NCI-H82 (cell line): ENCODE measurements at places on chromosomes 5 and 9.

- DNase-seq: no peak
These were observed 4.0 kb downstream of the ETF1 start for GRCh38 chr5:138538943-138539627.

DNA sequence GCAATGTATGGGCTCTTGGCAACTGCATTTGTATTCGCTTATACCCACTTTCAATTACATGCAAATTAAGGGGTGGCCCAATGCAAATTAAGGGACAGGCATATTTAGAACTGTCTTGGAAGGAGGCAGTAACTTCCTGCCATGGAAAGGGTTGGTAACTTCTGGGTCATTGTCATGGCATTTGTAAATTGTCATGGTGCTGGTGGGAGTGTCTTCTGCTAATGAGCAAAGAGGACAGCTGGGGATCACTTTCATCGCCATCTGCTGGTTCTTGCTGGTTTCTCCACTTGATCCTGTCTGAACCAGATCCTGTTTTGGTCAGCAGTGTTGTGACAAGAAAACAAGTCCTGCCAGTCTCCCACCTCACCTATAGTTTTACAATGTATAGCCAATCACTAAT, 23.3 kb upstream of the UGT3A2 start:
- peak; percentile 86 for DNase-seq

DNA sequence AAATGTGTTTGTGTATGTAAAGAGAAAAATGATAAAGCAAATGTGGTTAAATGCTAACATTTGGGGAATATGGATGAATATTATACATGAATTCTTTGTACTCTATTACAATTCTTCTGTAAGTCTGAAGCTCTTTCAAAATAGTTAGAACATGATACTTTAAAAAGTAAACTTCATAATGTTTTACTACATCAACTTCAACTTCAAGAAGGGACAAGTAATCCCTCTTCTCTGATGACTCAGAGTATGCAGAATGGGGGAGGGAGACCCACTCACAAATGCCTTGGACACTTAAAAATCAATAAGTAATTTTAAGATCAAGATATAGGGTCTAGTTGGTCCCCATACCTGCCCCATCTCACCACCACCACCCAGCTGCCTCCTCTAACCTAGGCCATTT, 162.4 kb downstream of the ESM1 start:
- no peak for DNase-seq

DNA sequence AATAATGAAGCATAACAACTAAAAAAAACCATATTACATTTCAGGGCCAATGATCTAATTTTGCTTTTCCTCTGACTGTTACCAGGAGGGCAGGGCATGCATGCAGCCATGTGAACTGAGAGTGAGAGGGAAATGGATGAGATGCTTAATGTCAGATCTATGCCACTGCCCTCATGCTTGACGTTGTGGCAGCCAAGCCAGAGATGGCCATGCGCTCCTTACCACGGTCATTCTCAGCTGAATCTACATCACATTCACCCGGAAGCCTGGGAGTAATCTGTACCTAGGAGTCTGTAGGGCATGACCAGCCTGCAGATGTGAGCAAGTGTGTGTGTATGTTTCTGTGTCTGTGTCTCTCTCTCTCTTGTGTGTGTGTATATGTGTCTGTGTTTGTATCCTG, 183.7 kb downstream of the KDM4C start:
- DNase-seq: no peak

DNA sequence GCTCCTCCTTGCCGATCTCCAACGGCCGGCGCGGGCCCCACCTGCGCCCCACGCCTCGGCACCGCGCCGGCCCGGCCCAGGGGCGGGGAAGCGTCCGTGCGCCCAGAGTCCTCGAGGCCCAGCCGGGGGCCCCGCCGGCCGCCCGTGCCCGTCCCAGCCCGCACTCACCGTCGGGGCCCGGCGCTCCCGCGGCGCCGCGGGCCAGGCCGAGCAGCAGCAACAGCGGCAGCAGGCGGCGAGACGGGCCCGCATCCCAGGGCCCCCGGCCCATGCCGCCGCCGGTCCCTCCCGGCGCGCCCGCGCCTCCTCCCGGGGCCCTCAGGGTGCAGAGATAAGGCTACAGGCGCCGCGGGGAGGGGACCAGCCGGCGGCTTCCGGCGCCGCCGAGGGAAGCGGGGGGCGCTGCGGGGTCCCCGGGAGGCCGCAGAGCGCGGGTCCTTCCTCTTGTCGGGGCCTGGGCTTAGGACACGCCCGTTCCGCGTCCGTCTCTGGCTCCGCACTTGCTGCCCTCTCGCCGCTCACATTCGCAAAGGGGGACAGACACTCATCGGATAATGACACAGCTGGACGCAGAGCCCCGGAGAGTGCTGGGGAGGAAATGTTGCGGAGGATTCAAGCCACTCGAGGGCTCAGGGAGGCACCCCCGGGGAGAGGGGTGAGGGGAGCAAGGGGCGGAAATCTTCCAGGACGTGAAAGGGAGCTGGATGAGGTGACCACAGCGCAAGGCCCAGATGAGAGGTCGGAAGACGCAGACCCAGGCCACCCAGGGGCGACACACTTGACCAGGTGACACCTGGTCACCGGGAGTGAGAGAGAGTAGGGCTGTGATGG, at the start of gene SUSD1:
Gene SUSD1, minus strand, starts transcription at position 333 of the 831 bp plus-strand sequence. Its CDS starts 62 bp downstream, at position 271.
- peak; percentile 56 for DNase-seq

DNA sequence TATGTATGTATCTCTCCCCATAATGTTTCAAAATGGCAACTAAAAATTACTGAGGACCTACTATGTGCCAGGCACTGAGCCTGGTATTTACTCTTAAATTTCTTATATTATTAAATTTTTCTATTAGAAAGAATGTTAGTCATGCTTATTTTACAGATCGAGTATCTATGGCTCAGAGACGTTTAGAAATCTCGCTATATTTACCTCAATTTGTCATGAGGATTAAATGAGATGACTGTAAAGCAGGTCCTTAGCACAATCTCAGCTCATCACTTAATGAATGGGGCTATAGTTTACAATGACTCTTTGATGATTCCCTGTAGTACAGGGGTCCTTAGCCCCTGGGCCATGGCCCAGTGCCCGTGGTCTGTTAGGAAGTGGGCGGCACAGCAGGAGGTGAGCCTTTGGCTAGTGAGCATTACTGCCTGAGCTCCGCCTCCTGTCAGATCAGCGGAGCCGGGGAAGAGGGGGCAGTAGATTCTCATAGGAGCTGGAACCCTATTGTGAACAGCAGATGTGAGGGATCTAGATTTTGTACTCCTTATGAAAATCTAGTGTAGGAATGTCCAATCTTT, 15.5 kb downstream of the ENC1 start:
- peak; percentile 53 for DNase-seq

DNA sequence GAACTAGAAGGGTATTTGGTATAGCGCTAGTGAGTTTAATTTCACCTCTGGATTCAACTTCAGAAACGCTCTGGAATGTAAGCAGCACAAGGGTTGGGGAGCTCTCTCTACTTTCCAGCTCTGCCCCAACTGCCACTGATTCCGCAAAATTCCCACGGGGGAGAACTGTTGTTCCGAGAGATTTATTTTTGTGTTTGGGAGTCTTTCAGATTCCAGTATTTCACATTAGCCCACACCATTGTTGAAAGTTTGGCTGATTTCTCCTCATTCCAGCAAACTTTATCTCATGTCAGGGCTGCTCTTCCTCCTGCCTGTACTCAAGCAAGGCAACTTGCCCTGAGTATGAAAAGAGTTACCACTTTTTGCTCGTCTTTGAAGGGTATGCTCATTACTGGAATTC, 198.5 kb upstream of the EGFLAM start:
- no peak for DNase-seq

DNA sequence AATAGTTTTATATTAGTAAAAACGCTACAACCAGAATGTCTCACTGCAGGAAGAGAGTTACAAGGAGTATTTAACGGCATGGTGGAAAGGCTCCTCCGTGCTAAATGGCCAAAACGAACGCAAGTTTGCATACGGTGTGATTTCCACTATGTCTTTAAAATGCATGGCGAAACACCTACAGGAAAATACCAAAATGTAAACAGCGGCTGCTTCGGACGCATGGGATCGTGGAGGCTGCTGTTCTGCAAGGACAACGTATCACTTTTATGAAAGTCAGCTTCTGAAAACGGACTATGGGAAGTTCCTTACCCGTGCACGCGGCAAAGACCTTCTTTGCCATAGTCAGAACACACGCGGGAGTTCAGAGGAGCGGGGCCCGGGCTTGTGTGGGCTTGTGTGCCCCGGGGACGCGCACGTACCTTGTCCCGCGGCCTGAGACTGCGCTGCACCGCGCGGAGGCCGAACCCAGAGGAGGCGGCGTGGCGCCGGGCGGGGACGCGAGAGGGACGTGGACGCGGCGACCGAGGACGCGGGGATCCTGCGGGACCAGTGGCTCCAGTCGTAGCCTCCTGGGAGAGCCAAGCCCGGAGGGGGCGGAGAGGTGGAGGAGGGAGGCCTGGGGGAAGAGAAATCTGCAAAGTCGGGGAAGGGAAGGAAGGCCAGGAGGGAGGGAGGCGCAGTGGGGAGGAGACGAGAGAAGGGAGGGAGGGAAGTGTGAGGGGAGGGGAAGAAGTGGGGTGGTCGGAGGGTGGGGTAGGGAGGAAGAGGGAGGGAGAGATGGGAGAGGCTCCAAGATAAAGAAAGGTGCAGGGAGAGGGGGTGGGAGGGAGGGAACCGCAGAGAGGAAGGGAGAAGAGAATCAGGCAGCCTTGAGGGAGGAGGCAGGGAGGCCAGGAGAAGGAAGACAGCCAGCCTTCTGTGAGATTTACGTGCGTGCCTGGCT, at the start of gene CMBL:
Gene CMBL, minus strand, starts transcription at position 697 of the 943 bp plus-strand sequence. CDS start 17,140 bp downstream, outside the sequence.
- peak; percentile 80 for DNase-seq

- no peak for DNase-seq
These were observed 21.8 kb upstream of the BARX1 start for GRCh38 chr9:93976973-93977372.

- no peak for DNase-seq
These were observed 133.3 kb downstream of the CDK5RAP2 start for GRCh38 chr9:120446671-120447070.

GRCh38 chr9:134634176-134634575, 7.4 kb upstream of the COL5A1 start:
- no peak for DNase-seq

- DNase-seq: no peak
These were observed 70.3 kb upstream of the EQTN start for GRCh38 chr9:27367175-27367798.
